Dermis microvascular lymphatic vessel endothelial cell (primary cell): ENCODE measurements at places on chromosomes 5 and 9.

DNA sequence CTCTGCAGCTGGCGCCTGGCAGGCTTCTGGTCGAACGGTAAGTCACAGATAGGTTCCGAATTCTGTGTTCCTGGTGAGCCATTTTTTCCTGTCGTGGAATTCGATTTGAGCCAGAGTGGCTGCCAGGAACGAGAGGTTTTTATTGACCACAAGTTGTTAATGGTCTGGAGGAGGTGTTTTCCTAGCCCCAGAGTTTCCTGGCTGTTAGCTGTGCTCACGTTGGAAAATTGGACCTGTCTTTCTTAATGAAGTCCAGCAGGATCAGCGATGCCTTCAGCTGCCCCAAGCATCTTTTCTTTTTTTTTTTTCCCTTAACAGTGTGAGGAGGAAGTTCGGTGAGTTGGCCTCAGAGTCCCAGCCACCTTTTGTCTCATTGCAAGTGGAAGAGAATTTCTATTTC is 62.9 kb downstream of the COL5A1 start:
- DNase-seq: no peak

GRCh38 chr9:133429641-133430161 is 7.5 kb downstream of the ADAMTS13 start:
- DNase-seq: peak; percentile 12

GRCh38 chr9:102506406-102506805 is 488.7 kb upstream of the CYLC2 start:
- no peak for DNase-seq

DNA sequence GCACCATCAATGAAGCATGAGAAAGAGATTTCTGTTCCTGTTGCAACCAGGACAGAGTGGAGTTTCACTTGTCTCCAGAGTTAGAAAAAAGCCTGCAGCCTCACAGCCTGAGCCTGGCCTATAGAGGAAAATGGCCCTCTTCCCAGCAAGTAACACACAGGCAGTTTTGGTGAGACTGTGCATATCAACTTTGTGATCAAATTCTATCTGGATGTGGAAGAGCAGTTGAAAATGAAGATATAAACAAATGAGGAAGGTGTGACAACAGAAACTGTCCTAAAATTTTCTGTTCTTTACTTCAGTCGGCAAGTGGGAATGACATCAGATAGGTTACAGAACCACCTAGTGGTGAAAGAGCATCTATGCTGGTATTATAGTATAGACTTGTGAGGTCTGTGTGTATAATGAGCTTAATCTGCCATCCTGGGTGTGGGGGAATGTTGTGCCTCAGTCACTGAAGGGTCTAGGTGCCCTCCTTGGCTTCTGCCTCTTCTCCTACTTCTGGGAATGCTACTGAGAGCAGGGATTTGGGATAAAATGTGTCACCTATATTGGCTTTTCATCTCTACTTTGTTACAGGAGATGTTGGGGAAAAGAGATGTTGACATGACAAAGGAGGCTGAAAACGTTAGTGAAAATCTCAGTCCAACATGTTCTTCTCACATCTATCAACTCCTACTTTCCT is 28.2 kb downstream of the YIPF5 start:
- DNase-seq: peak; percentile 62

DNA sequence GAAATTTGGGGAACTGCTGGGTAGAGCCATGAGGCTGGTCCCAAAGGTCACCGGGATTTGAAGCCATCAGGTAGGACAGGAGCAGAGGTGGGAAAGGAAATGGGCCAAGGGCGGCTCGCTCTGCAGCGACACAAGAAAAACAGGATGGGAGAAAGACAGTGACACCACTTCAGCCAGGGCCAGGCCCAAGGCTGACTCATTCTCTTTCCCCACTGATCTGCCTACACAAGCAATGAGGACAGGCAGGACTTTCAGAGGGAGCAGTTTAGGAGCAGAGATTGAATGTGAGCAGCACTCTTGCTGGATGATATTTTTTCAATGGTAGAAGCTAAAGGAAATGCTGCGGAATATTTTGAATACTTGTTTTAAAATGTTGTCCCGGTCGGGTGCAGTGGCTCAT is 3.5 kb downstream of the RUFY1 start:
- DNase-seq: peak; percentile 83

DNA sequence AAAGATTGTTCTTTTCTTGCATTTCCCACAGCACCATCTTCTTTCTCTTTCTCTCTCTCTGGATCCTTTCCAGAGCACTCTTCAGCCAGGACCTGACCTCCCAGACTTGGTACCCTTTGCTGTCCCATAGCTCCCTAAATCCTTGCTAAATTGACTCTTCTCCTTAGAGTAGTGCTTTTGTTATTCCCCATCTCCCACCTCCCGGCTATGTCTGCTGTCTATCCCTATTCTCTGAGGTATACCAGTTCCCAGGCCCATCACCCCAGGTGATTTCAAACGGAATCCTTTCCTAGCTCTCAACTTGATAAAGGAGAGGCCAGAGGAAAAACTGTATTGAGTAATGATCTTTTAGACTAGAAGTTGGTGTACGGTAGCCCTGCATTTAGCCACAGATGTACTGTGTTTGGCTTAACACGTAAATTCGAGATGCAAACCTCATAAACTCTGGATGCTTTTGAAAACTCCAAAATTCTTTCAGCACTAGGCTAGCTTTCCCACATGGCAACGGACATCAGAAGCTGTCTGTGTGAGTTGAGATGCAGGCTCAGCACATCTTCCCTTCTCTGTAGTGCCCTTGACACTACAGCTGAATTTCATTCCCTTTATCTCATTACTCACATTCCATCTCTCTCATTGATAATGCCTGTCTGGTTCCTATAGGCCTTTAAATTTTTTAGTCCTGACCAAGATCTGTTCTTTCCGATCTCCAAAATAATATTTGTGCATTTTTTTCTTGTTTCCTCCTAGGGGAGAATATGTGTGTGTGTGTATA is 320.8 kb upstream of the ITGA1 start:
- DNase-seq: no peak

GRCh38 chr5:97418462-97418861 is 235.4 kb upstream of the RIOK2 start:
- DNase-seq: no peak

GRCh38 chr9:126400571-126400970 is 73.9 kb downstream of the MVB12B start:
- DNase-seq: no peak

DNA sequence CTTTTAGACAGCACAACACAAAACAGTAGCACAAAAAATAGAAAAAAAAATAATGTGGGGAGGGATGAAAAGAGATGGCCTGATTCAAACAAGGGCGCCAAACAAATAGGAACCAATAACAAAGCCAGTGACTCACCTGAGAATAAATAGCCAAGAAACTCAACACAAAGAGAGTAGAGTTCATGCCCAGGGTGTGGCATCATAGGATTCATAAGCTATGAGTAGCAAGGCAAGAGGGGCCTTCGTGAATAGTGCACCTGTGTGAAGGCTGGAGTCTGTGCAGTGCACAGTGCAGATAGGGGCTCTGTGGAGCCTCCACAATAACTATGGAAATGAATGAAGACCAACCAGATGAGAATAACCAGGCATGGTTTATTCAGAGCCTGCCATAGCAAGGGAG is 541.7 kb downstream of the SPOCK1 start:
- DNase-seq: no peak

GRCh38 chr5:153463806-153464205 is 26.7 kb upstream of the GRIA1 start:
- no peak for DNase-seq

DNA sequence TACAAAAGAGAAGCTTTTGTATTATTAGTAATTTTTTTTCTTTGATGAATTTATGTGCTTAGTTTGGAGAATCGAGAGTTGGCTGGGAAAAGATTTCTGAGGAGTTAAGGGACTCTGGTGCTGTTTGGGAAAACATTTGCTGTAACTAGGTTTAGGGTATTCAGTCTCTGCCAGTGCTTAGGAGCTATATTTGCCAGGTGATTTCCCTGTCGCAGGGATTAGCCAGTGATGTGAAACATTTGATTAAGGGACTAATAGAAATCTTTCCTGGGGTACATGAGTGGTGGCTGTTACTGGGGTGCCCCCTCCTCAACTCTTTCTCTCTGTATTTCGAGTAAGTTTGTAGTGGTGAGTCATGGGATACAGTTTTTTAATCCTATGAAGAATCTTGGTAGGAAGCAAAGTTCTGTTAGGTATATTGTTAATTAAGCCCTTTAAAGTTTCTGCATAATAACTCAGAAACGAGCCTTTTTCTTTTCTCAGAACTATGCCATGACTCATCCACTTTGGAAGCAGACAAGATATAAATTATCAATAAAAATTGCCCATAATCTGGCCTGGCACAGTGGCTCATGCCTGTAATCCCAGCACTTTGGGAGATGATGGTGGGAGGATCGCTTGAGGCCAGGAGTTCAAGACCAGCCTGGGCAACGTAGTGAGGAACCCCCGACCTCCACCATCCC is 18.6 kb downstream of the RGMB start:
- no peak for DNase-seq

GRCh38 chr5:53430618-53431252 is 49.7 kb upstream of the FST start:
- peak; percentile 72 for DNase-seq

- no peak for DNase-seq
These were observed 22.9 kb downstream of the CDK7 start for GRCh38 chr5:69257577-69257976.

- DNase-seq: no peak
These were observed 67.1 kb upstream of the CDK20 start for GRCh38 chr9:88041447-88041846.

DNA sequence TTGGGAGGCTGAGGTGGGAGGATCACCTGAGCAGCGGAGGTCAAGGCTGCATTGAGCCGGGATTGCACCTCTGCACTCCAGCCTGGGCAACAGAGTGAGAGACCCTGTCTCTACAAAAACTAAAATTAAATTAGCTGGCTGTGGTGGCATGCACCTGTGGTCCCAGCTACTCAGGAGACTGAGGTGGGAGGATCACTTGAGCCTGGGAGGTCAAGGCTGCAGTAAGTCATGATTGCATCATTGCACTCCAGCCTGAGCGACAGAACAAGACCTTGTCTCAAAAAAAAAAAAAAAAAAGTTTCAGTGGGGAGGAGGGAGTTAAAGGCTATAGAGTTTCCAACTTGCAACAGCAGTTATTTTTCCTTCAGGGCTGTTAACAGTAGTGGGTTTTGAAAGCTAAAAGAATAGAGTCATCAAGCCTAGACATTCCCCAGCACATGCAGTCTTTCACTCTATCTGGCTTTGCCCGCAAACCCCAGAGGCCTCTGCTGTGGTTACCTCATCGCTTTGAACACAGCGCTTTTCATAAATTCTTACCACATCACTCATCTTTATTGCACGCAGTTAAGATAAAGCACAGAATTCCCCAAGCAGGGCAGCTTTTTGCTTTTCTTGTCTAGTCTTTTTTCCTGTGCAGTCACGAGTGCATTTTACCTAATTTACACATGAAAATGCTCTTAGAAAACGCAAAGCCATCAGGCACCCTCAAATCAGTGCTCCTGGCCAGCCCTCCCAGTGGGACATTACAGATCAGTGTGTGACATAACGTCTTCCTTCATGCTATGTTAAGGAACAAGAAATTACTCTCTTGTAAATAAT is 8.7 kb upstream of the SLC2A8 start:
- DNase-seq: no peak

- no peak for DNase-seq
These were observed 469.4 kb downstream of the CDK5RAP2 start for GRCh38 chr9:120110520-120110919.

DNA sequence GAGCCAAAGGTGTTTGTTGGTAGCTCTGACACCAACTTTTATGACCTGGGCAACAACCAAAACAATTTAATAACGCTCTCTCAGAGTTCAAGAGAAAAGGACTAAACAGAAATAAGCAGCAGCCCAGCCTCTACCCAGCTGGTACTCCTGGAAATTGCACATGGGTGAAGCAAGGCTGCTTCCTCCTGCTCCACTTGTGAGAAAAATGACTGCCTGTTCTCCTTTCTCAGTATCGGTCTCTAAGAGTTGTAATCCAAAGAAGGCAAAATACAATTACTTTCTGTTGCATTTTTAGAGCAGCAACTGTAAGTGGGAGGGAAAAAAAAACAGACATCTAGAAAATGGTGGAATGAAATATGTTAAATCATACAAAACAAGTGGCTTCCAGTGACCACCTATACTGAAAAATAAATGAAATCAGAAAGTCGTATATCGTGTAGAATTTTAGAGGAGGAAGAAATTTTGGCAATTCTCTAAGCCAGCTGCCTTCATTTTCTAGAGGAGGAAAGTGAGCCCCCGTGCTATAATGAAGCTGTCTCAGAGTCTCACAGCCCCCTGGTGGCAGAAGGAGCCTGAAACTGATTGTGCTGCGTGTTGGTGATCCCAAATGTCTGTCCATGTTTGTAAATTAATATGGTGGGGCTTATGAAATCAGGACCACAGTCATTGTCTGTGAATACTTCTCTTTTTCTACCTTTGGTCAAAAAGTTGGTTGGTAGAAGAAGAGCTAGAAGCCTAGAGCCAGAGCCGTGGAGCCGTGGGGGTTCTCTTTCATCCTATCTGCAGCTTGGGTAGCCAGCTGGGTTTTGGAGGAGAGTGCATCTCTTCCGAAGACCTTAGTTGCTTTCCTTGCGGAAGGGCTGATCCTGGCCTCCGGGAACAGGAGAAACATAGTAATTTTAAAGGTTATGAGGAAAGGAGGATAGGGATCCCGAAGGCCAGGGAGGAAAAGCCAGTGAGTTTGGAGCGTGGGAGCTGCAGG is 139.9 kb downstream of the PIP5K1B start:
- DNase-seq: peak; percentile 39

DNA sequence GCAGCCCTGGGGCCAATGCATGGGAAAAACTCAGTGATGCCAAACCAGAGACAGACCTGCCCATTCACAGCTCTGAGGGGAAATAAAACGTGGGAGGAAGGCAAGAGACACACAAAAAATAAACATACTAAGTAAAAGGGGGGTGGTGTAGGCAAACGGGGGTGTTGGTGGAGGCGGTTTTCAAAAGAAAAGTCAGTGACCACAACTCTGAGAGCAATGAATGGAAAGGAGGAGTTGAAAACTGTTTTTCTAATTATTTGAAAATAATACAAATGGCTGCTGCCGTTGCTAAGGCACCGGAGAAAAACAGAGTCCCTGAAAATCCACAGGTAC is 293.5 kb downstream of the EFNA5 start:
- DNase-seq: no peak

DNA sequence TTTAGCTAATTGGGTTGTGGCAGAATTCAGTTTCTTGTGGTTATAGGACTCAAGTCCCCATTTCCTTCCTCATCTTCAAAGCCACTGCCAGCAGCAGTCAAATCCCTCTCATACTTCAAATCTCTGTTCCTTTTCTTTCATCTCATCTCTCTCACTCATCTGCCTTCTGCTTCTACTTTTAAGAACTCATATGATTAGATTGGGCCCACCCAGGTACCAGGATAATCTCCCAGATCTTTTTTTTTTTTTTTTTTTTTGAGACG is 8.0 kb upstream of the REEP5 start:
- no peak for DNase-seq

DNA sequence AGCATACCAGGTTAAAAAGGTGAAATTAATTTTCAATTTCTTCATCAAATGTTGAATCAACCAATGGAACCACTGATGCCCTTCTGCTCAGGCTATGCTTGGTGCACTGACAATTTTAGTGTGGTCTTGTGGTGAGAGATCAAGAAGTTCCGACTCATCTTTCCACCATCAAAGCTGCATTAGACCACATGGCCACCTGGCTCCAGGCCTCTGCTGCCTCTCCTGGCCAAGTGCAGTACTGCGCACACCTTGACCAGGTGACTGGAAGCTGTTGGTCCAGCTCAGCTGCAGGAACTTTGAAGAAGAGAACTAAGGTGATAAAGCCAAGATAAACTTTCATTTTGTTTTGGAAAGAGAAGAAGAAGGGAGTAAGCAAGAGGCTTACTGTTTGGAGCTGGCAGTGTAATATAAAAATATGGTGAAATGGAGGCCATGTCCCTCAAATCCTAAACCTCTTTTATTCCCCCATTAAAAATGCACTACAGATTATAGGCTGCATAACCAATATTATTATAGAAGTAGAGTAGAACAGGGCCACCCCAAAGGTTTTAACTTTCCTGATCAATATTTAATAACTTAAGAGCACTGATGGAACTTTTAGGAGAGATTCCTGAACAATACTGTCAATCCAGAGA is 315.5 kb upstream of the C9orf72 start:
- DNase-seq: no peak
